ENCODE measurements at places on chromosomes 13 and 19.
A peak's percentile ranks its signal among the peaks of the same experiment; 100 is the strongest.

DNA sequence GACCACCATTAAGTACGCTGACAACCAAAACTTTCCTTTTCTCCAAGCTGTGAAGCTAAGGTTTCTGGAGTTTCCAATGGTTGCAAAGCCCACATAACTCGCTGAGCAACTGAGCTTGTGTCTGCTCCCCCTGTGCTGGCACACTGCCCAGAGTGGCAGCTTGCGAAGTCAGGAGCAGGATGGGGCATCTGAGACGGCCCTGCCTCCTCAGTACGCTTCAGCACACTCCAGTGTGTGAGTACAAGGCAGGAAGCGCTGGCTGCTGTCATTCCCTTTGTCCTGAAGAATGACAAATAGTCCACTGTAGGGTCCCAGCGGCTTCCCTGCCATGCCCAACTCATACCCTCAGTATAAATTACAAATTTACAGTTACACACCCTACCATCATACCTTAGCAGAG lies 51.5 kb downstream of the SKA3 start:
- no peak for DNase-seq

- DNase-seq: no peak
Observed at GRCh38 chr19:519449-519865, 12.1 kb upstream of the CDC34 start.

DNA sequence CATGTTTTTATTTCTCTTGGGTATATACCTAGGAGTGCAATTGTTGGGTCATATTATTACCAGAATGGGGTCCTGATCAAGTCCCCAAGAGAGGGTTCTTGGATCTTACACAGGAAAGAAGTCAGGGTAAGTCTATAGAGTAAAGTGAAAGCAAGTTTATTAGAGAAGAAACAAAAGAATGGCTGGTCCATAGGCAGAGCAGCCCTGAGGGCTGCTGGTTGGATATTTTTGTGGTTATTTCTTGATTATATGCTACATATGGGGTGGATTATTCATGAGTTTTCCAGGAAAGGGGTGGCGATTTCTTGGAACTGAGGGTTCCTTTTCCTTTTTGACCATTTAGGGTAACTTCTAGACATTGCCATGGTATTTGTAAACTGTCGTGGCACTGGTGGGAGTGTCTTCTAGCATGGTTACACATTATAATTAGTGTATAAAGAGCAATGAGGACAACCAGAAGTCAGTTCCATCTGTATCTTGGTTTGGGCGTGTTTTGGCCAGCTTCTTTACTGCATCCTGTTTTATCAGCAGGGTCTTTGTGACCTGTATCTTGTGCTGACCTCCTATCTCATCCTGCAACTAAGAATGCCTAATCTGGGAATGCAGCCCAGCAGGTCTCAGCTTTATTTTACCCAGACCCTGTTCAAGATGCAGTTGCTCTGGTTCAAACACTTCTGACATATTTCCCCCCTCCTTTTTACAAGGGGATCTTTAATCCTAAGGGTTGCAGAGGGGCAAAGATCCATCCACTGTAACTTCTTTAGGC lies 41.1 kb downstream of the CEACAM1 start:
- DNase-seq: no peak

DNA sequence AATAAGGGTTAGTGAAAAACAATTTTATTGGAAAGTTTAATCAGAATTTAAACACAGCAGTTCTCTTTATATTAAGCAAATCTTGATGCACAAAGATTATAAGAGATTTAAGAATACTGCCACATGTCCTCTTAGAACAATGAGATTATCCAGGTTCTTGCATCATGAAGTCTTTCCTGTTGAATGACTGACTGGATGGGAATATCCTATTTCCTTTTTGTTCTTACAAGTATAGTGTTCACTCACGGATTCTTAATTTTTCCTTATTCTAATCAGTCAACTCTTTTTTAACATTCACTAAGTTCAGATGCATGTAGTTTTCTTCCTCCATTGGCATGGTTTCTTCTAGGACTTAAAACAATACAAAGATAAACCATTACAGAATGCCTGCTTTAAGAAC lies 10.1 kb downstream of the URI1 start:
- DNase-seq: no peak

- no peak for DNase-seq
Observed at GRCh38 chr19:54329476-54330165, 9.3 kb downstream of the LILRA4 start.

DNA sequence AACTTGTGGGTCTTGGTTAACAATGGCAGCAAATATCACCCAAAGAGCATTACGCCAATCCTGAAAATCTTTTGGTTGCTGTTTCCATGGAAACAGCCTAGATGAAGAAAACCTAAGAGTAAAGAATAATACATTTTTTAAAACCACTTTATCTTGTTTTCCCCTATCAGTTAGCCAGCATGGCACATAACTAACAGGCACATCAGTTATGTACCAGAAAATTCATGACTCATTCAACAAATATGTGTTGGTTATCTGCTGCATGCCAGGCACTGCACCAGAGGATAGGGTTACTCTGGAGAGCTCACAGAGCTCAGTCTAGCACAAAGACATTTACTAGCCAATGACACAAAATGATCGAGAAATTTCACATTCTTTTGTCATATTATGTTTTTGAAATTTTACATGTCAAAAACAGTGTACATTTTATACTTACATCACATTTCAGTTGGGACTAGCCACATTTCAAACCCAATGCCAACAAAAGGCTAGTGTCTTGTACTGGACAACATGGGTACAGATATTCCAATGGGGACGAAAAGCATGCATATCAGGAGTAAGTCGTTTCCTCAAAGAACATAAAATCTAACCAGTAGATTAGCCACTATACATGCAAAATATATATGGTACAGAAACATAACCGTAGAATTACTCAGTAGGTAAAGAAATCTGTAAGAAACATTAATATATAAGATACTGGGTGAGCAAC lies 20.3 kb downstream of the LNX2 start:
- DNase-seq: peak; percentile 68

DNA sequence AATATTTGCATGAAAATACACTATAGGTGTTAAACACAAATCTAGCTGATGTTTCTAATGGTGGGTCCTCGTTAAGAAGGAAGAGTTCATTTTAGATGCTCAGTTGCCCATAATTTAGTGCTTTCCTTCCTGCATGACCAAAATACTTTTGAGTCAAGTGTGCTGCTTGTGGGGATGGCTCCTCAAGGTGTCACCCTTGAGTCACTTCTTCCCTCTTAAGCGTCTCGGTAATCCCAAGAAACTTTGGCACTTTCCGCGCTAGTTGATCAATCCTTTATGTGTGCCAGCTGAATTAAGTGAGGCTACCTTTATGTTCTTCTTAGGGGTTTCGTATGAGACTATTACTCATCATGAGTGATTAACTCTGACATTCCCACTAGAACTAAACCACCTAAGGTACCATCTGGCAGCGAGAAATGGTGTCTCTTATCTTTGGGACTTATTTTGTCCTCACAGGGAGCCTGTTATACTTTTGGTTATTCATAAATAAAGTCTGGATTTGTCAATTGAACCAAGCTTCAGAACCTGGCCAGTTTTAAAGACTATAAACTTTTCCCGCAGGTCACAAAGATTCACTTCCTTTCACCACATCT lies 106.8 kb downstream of the NHLRC3 start:
- DNase-seq: peak; percentile 78

DNA sequence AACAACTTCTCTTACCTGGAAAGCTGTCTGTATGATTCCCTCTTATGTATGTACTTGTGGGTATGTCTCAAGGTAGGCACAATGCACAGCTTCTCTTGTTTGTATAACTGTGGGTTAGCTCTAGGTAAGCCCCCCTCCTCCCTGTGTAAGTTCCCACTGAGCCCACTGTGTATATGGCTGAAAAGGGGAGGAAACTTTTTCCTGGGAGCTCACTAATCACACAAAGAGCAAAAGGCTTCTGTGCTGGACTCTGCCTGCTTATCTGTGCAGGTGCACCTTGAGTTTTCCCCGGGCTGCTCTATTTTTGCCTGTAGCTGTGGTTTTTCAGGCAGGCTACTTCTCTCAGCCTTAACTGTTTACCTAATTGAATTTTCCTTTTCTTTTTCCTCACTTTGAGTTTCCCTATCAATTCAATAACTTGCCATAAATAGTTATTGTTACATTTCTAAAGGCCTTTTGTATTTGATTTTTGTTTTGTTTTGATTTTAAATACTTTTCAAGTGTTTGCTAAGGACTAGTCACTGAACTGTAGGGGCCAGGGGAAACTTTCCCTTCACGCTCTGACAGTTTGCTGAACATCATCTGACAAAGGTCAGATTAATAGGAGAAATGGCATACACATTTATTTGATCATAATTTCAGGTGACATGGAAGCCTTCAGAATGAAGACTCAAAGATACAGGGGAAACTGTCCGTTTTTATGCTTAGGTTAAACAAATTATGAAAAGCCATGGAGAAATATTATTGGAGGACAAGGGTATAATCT lies 423.5 kb upstream of the ATXN8OS start:
- DNase-seq: no peak

- no peak for DNase-seq
Observed at GRCh38 chr13:93398167-93399035, 171.8 kb downstream of the GPC6 start.

DNA sequence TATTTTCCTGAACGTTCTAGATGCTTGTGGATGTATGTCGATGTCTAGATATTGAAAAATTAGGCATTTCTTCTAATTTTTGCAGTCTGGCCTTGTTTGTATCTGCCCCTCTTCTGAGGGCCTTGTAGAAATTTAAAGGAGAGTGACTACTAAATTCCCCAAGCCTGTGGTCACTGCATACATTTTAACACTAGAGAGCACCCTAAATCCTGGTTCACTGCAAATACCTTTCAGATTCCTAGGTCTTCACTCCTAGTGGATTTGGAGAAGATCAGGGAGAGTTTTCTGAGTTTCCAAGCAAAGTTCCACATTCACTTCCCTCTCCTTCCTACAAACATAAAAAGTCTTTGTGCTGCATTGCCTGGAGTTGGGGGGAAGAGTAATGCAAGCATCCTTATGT lies 1272.5 kb downstream of the OLFM4 start:
- no peak for DNase-seq

GRCh38 chr19:1026783-1027649 lies 608 bp downstream of the CNN2 start:
- no peak for DNase-seq

- peak; percentile 24 for DNase-seq
Observed at GRCh38 chr13:79631051-79631659, 150.2 kb downstream of the NDFIP2 start.

All from AG08396 (cell line).